Psoas muscle (tissue), 8 donors: ENCODE measurements at places on chromosomes 13 and 19. TPM values are rescaled to one million over a fixed set of nuclear protein-coding genes. Genes with fewer than 3 reads are reported as not detected.

DNA sequence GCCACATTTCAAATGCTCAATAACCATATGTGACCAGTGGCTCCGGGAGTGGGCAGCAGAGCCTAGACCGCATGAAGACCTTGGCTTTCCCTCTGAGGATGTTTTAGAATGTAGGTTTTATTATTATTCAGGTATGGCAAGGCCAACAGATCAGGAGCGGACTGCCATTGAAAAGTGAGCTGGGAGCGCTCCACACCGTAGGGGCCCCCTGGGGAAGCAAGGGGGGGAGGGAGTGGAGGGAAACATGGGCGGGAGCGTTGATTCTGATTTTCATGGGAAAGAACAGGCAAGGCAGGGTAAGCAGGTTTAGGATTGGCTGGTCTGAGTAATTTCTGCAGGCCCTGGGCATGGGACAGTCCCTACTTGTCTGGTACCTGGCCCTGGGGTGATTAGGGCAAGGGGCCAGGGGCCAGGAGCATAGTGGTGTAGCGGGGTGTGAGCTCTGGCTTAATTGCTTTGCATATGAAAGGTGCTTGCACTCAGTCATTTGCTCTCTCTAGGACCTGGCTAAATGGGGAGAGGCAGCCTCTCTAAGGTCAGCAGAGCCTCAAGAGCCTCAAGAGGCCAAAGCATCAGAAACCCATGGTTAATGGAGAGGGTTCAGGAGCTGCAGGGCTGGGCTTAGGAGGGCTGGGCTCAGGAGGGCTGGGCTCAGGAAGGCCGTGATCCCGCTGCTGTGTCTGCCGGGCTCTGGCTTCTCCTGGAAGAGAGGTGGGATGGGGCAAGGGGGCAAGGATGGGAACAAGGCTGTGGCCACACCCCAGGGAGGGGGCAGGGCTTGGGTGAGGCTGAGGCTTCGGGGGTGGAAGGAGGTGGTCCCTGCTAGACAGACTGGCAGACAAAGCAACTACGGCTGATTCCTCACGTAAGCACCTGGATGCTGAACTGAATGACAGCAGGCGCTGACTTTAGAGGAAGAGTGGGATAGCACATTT lies 82.0 kb upstream of the WASF3 start:
- no peak for DNase-seq

DNA sequence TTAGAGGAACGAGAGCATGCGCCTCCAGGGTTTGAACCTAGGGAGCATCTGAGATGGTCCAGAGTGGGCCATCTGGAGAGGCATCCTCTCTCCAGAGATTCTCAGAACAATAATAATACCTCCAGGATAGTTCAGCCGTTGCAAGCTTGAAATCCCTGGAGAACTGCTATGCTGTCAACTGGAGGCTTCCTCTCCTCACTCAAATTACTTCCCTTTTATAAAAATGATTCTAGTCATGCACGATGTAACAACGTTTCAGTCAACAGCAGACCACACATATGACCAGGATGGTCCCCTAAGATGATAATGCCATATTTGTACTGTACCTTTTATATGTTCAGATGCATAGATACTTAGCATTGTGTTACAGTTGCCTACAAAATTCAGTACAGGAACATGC lies 108.7 kb downstream of the SHISA2 start:
- DNase-seq = no peak

GRCh38 chr19:49488046-49488862 lies 846 bp downstream of the RPL13A start:
- no peak for DNase-seq

DNA sequence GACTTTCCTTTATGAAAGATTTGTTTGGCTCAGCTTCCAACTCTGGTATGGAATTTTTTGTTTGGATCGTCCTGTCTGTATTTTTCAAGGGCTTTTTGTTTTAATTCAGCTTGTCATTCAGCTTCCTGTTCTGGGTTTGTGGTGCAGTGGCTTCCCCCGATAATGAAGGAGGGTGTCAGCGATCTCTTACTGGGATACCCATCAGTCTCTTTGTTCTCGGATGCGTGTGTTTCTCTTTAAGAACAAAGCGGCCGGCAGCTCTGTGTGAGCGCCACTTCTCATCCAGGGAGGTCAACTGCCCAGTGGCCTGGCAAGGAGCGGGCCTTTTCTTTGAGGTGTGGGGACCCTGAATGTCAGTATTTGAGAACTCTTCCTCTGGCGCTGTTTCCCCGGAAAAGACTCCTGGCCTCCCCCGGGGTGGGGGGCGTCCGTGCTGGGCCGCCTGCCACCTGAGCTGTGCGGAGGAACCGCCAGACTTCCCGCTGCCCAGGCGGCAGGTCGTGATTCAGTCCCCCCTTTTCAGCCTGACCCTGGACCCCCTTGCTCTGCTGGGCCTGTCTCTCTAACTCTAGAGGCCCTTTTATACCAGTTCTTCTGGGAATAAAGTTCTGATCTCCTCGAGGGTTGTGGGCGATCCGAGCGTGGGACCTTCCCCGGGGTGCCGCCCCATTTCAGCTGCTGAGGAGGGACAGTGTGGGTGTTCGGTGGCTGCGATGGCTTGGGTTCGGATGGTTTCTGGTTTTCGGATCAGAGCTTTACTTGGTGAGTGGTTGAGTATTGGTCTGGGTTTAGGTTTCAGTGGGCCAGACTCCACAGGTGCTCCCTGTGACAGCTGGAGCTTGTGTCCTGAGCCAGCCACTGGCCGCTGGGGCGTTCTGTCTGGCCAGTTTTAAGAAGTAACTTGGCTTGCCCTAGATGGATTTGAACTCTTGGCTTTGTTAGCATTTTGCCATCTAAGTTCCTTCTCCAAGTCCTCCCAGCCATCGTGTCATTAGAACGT lies 3.4 kb downstream of the SF3A2 start:
- DNase-seq = no peak

DNA sequence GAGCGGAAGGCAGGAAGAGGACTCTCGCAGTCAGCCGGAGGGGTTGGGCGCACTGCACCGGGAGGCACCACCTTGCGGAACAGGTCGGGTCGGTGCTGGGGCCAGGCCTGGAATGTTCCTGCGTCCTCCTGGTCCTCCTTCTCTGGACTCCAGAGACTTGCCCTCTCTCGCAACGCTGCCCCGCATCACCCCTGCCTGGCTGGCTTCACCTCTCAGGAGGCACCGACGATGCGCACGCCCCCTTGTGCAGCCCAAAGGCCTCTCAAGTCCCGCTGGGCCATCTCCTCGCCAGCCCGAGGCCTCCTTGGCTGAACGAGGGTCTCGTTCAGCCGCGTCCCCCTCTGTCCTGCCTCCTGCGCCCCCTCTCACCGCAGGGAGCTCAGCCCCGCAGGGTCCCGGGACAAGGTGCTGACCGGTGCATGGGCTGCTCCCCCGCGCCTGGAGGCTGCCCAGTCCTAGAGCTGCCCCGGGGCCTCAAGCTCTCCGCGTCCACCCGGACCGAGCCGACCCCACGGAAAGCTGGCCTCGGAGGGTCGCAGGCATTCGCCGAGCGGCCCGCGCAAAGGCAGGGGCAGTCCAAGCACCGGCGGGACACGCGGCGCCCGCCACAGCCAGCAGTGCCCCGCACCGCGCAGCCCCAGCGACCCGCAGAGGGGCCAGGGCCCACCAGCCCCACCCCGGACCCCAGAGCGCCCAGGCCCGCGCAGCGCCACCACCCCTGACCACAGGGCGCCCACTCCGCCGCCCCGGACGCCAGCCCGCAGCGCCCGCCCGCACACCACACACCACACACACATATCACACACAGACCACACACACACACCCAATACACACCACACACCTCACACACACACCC lies 133.8 kb downstream of the CRYL1 start:
- DNase-seq = no peak

The TGFBR3L gene
- 4.5 TPM for total RNA-seq

The SHANK1 gene
- total RNA-seq = 0.83 TPM

DNA sequence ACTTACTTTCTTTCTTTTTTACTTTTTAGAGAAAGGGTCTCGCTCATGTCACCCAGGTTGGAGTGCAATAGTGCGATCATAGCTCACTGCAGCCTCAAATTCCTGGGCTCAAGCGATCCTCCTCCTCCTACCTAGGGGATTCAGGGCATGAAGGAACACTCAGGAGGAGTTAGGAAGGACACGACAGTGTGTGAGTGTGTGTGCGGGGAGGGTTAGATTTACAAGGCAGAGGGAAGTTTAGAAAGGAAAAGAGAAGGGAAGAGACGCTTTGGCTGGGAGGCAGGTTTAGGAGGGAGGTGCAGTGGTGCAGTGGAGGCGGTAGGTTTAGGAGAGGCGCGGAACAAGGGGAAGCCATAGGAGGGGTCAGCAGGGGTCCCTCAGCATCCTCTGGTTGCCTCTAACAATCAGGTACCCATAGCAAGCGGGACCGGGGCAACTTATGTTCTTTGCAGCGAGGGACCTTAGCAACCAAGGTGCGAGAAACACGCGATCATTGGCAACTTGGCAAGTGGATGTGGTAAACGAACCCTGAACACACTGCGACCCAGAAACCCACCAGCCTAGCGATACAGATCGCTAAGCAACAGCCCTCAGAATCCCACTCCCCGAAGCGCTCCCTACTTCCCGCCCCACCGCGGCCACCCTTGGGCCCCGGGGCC lies 501 bp downstream of the SIRT2 start:
- DNase-seq = no peak

GRCh38 chr13:105406551-105406950 lies 1128.9 kb downstream of the EFNB2 start:
- no peak for DNase-seq

The FAM83E gene
- total RNA-seq = not detected

DNA sequence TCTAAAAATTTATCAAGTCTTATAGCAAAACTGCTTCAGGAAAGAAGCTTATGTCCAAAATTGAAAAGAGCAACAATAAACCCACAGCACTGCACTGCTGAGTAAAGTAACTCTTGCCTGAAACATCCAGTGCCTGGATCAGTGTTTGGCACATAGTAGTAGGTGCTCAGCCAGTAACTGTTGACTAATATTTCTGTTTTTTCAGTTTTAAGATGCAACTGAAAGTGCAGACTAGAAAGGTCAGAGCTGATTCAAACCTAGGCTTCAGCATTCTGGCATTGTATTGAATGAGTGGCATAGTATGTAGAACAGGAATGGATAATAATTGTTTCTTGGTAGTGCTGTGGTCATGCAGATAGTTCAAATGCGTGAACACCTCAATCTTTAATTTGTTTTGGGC lies 67.6 kb downstream of the UBL3 start:
- no peak for DNase-seq

- DNase-seq = peak; percentile 73
Observed at GRCh38 chr19:982567-983170, 1.5 kb upstream of the WDR18 start.

DNA sequence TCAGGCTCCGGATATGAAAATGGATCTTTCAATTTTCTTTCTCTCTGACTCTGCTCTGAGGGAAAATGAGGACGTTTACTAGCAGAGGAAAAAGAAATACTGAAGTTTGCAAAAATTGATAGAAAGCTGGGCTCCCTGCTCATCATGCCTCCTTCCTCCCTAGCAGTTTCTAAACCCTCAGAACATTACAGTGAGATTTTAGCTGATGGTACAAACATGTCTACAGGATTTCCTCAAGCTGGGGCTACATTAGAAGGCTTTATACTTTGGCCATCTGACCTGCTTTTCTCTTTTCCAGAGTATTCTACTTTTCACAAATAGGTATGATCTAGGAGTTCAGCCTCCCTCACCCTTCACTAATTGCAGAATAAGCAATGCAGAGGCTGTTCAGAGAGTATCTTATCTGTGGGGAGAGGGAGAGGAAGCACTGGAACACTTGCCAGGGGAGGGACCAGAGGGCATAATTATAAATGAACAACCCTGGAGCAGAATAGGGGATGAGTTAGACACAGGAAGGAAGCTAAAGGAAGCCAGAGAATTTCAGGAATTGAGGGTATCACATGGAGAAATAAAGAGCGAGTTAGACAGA lies 30.0 kb downstream of the CEACAM1 start:
- DNase-seq = no peak

- no peak for DNase-seq
Observed at GRCh38 chr19:33505823-33506222, 15.8 kb downstream of the PEPD start.

GRCh38 chr19:18119717-18120105 lies 22.1 kb downstream of the MAST3 start:
- no peak for DNase-seq

DNA sequence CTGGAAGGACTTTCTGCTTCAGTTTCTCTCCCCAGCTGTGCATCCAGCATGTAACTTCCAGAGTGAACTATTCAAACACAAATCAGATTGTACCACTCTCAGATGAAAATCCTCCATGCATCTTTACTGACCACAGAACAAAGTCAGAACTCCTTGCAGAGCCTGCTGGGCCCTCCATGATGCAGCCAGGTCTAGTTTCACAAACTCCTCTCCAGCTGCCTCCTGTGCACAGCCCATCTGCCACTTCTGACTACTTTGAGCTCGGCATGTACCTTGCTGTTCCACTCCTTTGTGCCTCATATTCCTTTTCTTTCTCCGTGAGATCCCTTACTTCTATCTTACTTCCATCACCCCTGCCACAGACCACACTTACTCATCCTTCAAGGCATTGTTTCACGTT lies 31.4 kb downstream of the NALCN start:
- DNase-seq = no peak

The MEDAG gene
- 7.8 TPM for total RNA-seq

GRCh38 chr19:510606-511100 lies 3.4 kb downstream of the TPGS1 start:
- peak; percentile 84 for DNase-seq

DNA sequence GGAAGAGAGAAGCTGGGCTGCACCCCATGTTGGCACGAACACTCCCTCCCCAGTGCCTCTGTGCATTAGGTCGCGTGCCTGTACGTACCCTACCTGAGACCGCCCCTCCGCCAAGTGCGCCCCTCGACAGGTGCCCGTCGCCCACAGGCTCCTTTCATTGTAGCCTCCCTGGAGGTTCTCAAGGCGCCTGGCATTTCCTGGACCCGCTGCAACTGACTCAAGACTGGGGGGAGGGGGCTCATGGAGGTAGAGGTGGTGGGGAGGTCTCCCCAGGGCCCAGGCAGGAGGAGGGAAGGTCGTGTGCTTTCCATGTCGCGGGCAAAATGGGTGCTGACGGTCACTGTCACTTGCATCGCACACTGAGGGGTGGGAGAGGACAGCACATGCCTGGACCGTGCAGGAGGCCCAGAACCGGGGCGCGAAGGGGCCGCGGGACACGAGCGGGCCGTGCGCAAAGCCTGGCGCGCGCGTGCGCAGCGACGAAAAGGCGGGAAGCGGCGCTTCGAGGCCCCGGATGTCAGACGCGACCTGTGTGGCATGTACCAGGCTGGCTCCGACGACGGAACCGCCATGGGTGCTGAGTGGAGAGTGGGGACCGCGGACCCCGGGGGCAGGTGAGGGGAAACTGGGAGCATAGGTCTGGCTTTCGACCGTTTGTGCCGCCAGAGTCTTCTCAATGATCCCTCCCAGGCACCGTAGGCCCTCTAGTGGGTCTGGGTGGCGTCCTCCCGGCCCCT lies 16.5 kb downstream of the NFIX start:
- DNase-seq = no peak

The ZNF541 gene
- 0.73 TPM for total RNA-seq

The ZNF66 gene
- total RNA-seq = 0.59 TPM

The SIGLEC12 gene
- 0.13 TPM for total RNA-seq

The ADM5 gene
- total RNA-seq = 0.97 TPM

GRCh38 chr13:101486708-101487437 lies 34.4 kb downstream of the ITGBL1 start:
- no peak for DNase-seq

The KLHL1 gene
- total RNA-seq = not detected

The APOC4 gene
- not detected for total RNA-seq
